ENCODE measurements at places on chromosomes 2 and 18.

DNA sequence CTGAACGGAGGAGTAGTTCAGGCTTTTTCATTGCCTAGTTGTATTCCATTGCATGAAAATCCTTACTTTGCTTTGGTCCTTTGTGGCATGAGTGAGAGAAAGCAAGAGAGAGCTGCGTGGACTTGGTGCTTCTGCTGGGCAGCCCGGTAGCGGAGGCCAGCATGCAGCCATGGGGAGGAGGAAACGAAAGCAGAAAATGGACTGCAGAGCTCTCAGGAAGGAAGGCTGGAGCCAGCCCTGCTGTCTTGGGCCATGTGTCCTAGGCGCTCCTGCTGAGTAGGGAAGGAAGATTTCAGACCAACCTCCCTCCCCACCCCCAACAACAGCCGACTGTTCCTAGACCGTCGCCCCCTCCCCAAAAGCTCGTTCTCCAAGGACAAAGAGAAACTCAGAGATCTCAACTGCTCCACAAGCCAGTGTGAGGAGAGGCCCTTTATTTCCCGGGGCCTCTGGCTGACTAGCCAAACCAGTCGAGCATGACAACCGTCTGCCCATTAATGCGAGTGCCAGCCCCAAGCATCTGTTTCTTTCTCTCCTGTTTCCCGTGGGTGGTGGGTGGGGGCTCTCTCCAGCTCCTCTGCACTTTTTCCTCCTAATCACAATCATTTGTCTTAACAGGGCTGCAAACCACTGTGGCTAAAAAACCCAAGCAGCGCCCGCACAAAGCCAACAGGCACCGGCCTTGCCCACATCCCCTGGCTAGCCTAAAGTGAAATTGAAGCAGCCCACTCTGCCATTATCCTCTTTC, 66.8 kb upstream of the FZD7 start:
- DNase-seq: no peak

GRCh38 chr2:18067588-18068384, 189.3 kb downstream of the KCNS3 start:
- no peak for DNase-seq

DNA sequence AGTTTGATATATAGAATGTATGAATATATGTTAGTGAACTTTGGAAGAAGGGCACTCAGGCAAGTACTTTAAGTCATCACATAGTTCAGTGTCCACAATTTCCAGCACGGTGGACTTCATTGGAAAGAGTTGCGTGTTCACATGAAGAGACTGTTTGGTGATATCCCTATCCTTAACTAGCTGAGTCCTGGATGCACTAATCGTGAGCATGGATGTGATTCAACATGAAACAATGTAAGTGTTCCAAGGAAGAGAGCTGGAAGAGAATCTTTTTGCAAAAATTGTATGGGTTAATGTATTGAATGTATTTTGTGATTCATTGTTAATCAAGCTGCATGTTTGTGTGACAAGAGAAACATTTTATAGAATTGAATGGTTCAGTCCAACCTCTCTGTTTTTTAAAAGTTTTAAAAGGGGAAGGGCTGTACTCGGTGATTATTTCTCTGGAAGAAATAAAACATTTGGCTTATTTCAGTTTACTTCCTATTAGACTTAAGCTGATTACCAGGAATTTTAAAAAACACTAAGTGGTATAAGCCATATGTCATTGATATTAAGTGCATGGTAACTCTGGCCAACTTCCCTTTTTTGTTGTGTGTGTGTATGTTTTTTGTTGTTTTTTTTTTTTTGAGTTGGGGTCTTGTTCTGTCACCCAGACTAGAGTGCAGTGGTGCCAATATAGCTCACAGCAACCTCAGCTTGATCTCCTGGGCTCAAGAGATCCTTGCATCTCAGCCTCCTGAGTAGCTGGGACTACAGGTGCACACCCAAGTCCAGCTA, 8.6 kb downstream of the XRCC5 start:
- no peak for DNase-seq

- no peak for DNase-seq
Observed at GRCh38 chr2:13676269-13676668, 956.2 kb upstream of the LRATD1 start.

DNA sequence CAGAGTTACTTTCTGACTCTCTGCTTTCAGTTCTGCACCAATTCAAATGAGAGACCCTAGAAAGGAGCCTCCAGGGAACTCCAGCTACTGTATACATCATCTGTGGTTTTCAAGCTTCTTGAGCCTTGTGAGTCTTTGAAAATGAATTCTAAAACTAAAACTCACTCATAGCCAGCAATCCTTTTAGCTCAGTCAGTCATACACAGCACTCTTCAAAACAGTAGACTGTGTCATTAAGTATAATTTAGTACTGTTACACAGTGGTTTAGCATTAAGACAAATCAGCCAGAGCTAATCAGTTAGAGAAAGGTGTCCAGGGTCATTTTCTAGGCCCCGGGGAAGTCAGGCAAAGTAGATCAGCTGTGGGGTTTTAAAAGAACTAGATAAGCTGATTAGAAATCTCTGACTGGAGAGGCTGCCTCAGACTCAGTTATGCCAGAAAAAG, 322.1 kb upstream of the THUMPD2 start:
- no peak for DNase-seq

DNA sequence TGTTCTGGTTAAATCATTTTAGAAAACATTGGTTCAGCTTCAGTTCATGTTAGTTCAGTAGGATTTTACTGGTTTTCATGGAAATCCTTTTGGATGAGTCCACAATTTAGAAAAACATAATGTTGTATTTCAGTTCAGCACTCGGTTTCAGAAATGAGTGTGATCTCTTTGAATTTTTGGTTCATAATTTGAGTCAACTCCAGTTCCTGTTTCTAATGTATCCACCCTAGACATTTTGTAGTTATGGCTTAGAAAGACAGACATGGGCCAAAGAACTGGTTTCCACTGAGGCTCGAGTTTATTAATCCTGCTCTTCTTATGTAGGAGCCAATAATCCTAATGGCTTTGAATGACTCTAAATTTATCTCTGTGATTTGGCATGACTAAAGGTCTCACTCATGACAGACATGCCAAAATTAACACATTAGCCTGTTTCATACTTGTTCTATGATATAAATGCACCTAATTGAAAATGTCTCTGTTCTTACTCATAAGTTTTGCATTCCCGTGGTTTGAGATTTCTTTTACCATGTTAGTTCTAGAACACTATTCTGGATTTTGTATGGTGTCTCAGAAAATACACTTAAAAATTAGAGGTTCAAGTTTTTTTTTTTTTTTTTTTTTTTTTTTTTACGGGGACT, 82.3 kb upstream of the SPRED2 start:
- no peak for DNase-seq

- no peak for DNase-seq
Observed at GRCh38 chr2:39512434-39512935, 75.4 kb upstream of the MAP4K3 start.

DNA sequence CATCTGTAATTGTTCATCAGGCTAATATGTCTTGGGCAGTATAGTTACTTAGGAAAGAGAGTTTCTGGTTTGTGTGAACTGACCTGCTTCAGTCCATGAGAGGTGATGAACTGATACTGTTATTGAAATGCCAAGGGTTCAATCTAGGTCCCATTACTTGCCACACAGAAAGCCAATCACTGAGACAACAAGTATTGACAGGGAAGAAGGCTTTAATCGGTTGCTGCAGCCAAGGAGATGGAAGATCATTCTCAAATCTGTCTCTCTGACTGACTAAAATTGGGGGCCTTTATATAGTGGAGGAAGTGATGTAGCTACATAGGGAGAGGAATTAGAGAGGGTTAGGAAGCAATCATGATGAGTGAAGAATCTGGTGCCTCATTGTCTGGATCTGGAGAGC, 19.9 kb upstream of the FAM98A start:
- DNase-seq: no peak

- no peak for DNase-seq
Observed at GRCh38 chr2:15238028-15238427, 323.1 kb downstream of the NBAS start.

- peak; percentile 1 for DNase-seq
Observed at GRCh38 chr2:204024503-204024902, 87.9 kb downstream of the ICOS start.

DNA sequence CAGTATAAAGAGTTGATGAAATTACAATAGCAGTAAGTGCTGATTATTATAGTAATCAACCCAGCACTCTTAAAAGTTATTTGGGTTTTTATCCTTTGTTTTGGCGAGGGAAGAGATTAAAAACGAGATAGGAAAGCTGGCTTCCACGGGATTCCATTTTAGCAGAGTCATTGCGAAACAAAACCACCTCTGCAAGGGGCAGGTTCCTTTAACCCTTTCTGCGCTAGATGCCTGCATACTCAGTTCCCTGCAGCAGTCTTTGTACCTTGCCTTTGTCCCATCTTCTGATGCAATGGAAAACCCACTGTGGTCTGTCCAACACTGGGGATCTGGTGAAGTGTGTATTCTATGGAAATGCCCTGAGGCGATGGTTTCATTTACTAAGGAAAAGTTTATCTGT, 2.7 kb downstream of the YPEL5 start:
- no peak for DNase-seq

- no peak for DNase-seq
Observed at GRCh38 chr18:27520401-27520800, 335.3 kb upstream of the CHST9 start.

DNA sequence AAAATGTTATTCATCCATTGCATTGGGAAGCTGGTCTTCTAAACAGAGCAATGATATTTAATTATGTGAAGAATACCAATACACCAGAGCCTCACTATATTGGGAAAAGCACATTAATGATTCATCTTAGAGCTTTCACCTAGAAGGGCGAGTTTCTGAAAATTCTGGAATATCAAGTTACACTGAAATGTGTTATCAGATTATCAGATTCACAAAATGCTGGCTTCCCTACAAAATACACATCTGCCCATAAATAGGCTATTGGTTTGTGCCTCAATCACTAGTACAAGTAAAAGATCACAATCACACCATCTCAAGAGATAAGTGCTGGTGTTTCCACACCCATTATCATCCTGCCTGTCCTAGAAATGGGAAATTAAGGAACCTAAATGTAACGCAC, 200.7 kb downstream of the TMEM163 start:
- no peak for DNase-seq
